Fibroblast of upper back skin (primary cell): ENCODE measurements at places on chromosomes 13 and 19.

- DNase-seq = no peak
Observed at GRCh38 chr19:48060381-48060780, 16.5 kb upstream of the CABP5 start.

DNA sequence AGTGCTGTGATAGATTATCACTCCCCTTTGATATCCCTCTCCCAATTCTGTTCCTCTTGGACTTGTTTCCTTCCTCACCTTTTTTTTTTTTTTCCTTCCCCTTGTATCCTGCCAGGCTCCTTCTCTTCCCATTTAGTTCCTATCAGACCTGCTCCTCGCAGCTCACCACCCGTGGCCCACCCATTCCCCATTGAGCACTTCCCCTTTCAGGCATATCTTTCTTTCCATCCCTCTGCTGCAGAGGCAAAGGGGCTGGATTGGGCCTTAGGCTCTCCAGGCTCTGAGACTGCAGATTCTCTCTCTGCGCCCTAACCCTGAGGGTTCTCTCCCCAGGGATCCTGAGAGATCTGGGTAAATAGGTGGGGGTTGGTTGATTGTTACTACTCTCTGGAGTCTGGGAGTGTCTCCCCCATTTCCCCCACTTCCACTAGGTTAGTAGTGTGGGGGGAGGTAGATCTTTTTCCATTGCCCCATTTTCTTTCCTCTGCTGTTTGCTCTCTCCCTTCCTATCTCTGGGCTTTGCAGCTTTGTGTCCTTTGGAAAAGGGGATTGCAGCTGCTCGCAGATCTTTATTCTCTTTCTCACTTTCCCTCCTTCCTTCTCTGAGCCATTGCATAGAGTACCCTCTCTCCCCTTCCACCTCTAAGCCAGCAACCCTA lies 2.3 kb downstream of the ARHGAP35 start:
- DNase-seq = no peak

GRCh38 chr19:49855277-49855675 lies 4.3 kb downstream of the PTOV1 start:
- no peak for DNase-seq

- DNase-seq = no peak
Observed at GRCh38 chr13:21208652-21209154, 32.2 kb downstream of the MRPL57 start.

- DNase-seq = no peak
Observed at GRCh38 chr19:19347401-19348110, 26.9 kb downstream of the MAU2 start.

GRCh38 chr13:31081316-31081715 lies 80.4 kb downstream of the HSPH1 start:
- DNase-seq = no peak

DNA sequence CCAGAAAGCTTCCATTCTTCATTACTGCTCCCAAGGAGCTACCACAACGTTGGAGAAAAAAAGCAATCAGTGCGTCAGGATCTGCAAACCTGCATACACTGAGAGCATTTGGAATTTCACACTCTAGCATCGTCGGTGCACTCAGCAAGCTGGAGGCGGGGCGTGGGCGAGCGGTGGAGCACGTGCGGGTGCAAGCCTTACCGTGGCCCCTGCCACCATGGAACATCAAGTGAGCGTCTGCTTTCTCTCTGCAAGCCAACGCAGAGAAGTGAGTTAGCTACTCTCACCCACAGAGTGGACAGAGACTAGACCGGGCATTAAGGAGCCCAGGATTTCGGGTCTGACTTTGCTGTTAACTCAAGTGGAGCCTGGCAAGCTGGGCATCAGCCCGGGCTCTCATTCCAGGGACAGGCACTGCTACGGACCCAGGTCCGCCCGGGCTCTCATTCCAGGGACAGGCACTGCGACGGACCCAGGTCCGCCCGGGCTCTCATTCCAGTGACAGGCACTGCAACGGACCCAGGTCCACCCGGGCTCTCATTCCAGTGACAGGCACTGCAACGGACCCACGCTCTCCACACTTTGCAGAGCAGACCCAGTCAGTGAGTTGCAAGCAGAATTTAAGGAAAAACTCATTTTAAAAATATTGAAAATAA lies 124.1 kb upstream of the SPACA7 start:
- DNase-seq = no peak

DNA sequence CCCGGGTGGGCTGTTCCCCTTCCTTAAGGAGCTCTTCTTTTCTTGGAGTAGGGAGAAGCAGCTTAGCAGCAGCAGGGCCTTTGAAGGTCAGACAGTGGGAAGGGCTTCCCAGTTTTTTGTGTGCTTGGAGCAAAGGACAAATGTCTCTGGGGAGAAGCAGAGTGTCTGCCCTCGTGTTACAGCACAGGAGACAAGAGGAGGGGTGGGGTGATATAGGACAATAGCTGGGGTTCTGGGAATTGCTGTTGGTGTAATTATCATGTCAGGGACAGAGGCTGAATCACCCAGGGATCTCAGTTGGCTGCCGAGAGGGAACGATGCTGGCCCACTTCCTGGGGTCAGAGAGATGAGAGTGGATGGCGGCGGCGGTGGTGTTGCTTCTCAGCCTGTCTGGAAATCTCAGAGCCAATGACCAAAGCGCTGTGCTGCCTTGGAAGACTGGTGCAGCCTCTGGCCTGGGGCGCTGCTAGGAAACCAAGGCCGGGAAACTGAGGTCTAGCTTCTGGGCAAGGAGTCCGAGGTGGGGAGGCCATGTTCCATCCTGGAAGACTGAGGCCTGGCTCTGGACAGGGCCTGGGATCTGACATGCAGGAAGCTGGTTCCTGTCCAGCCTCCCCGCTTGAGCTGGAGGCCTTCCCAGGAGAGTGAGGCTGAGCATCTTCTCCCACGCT lies 1.2 kb downstream of the INAFM1 start:
- peak; percentile 41 for DNase-seq

DNA sequence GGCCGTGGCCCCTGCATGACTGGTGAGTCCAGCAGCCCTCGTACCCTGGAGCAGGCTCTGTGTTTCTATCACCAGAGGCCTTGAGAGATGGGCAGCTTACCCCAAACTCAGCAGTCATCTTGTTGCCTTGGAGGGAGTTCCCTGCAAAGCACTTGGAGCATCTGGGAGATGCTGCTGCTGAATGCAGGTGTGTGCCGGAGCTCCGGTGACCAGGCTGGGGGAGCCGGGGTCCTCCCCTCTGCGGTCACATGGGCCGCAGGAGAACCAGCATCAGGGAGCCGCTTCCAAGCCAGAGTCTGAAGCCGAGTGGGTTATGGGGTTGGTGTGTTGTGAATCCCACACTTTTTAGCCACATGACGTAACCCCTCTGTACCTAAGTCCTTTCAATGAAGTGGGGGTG lies 82.8 kb downstream of the TEX29 start:
- no peak for DNase-seq

DNA sequence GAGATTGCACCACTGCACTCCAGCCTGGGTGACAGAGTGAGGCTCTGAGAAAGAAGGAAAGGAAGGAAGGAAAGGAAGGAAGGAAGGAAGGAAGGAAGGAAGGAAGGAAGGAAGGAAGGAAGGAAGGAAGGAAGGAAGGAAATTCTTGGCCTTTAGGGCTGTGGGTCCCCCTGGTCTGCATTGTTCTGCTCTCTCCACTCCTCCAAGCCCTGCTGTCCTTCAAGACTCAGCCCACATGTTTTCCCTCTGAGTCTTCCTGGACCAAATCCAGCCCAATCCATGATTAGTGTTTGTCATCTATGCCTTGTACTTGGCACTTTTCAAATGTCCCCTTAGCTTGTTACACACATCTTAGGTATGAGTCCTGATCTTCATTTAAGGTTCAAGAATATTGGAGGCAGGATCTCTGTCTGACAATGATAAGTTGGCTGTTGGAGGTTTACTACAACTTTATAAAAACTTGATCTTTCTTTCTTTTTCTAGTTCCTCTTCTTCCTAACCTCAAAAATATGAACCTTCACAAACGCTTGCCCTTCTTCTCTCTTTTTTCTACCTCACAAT lies 48.8 kb upstream of the INTS6 start:
- peak; percentile 85 for DNase-seq

GRCh38 chr19:11606484-11606883 lies 9.2 kb downstream of the ZNF627 start:
- no peak for DNase-seq
